ENCODE measurements at places on chromosomes 4 and X. TPM values are rescaled to one million over a fixed set of nuclear protein-coding genes. Genes with fewer than 3 reads are reported as not detected.

The TMPRSS11B gene
- not detected for total RNA-seq

The VEGFC gene
- 9.2 TPM for total RNA-seq

The WDR17 gene
- total RNA-seq, result 1.8 TPM

The TMSB15B gene
- total RNA-seq, result 4.7 TPM

The GPRASP2 gene
- 4.8 TPM for total RNA-seq

The SLC9B2 gene
- 7.9 TPM for total RNA-seq

The CTAG2 gene
- total RNA-seq, result not detected

The CDKL2 gene
- 0.91 TPM for total RNA-seq

The ARHGAP10 gene
- total RNA-seq, result 15.5 TPM

The PRPS1 gene
- total RNA-seq, result 89.0 TPM

The CENPVL1 gene
- not detected for total RNA-seq

The APELA gene
- not detected for total RNA-seq

The PGRMC1 gene
- total RNA-seq, result 135 TPM

The DCHS2 gene
- total RNA-seq, result not detected

The MAGEA2B gene
- 0.16 TPM for total RNA-seq

The KIT gene
- 0.02 TPM for total RNA-seq

The RP2 gene
- total RNA-seq, result 10.6 TPM

The PAGE5 gene
- total RNA-seq, result not detected

The RBMX2 gene
- 31.0 TPM for total RNA-seq

The BCOR gene
- 29.3 TPM for total RNA-seq

The BGN gene
- total RNA-seq, result not detected

The SLAIN2 gene
- 27.7 TPM for total RNA-seq

The BRS3 gene
- total RNA-seq, result not detected

The TCEAL9 gene
- 90.5 TPM for total RNA-seq

The CDS1 gene
- total RNA-seq, result 0.62 TPM

The SPANXA1 gene
- 0.25 TPM for total RNA-seq

The RPS6KA6 gene
- 7.1 TPM for total RNA-seq

The MED12 gene
- 12.5 TPM for total RNA-seq

The DCLK2 gene
- 8.0 TPM for total RNA-seq

The TRIM60 gene
- not detected for total RNA-seq

The BANK1 gene
- total RNA-seq, result 0.80 TPM

The RHOXF2 gene
- not detected for total RNA-seq

The GRPR gene
- not detected for total RNA-seq

The F8A2 gene
- total RNA-seq, result not detected

The NCAPG gene
- 32.3 TPM for total RNA-seq

The KIAA1210 gene
- not detected for total RNA-seq

The SORBS2 gene
- 0.89 TPM for total RNA-seq

The CC2D2A gene
- 12.4 TPM for total RNA-seq

The STARD8 gene
- 1.6 TPM for total RNA-seq

The NWD2 gene
- not detected for total RNA-seq

The FGB gene
- total RNA-seq, result 22.1 TPM

Data from A549 treated with dexamethasone at 1 μM for 4 hours (cell line).